ENCODE measurements at places on chromosomes 6 and 20.

DNA sequence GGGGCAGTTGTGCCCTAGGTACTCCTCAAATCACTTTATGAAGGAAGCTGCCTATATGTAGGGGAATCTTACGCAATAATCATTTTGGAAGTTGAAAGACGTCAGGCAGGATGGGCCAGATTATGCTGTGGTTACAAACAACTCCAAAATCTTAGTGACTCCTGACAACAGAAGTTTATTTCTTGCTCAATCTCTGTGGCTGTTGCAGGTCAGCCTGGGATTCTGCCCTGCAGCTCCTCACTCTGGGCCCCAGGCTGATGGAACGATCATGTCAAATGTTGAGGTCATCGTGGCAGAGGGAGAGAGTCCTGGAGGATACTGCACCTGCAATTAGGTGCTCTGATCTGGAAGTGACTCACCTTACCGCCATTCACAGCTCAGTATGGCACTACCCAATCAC is 88.4 kb downstream of the ZDHHC14 start:
- DNase-seq = no peak

DNA sequence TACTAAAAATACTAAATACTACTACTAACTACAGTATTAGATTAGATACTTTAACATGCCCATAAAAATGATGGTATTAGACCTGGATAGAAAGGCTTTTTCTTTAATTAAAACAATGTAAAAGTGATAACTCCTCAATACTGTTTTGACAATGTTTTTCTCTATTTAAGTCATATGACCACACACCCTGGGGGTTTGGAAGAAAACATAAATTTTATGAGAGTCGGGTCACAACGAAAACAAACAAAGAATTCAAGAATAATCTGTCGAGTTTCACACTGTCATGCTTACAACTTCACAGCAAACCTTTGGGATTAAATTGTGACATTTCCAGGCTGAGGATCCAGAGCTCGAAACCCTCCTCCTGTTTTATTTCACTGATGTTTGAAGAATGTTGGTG is 107.4 kb upstream of the SOX4 start:
- DNase-seq = no peak

DNA sequence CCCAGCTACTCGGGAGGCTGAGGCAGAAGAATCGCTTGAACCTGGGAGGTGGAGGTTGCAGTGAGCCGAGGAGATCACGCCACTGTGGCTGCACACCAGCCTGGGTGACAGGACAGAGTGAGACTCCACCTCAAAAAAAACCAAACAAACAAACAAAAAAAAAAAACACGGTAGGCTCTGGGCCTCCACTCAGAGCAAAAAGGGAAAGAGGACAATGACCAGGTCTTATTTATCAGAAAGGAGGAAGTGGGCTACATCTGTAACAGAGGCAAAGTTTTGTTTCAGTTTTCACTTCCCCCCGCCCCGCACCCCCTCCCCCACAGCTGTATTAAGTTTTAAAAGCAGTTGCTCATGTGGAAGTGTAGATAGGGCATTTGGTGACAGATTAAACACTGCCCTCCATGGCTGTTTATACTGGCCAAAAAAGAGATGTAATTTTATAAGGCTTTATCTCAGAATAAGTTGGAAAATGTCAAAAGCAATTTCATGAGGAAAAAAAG is 114.6 kb downstream of the RCAN2 start:
- no peak for DNase-seq

- no peak for DNase-seq
Observed at GRCh38 chr6:157251586-157252247, 71.6 kb downstream of the TMEM242 start.

GRCh38 chr6:38831865-38832264 is 116.8 kb downstream of the DNAH8 start:
- DNase-seq = no peak

DNA sequence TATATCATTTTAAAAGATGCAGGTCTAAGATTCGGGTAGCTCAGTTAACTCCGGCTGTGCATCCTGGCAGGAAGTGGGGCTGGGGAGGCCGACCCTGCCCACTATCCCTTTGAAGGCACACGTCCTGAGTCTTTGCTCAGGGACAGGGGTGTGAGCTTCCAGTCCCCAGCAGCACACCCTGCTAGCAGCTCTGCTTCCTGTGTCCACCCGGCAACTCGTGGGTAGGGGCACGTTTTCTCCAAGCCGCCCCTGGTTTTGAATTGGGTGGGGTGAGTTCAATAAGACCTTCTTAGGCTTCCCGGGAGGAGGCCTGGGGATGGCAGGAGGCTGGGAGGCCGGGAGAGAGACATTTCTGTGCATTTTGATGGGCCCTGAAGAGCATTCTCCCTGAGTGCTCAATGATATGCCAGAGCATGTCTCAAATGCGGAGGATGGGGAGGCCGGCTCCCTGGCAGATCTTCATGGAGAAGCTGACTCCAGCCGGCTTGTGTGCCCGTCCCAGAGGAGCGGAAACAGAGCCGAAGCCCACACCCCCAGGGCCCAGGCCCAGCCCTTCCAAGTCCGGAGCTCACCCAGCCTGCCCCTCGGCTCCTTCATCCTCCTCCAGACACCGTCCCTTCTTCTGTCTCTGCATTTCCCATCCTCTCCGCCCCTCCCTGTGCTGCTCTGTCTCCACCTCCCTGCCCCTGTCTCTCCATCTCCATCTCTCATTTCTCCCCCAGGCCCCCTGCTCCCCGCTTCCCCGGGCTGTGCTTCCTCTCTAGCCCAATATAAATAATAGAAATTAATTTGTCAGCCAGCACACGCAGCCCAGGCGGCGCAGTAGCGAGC is 36.3 kb upstream of the ZFAND3 start:
- no peak for DNase-seq

DNA sequence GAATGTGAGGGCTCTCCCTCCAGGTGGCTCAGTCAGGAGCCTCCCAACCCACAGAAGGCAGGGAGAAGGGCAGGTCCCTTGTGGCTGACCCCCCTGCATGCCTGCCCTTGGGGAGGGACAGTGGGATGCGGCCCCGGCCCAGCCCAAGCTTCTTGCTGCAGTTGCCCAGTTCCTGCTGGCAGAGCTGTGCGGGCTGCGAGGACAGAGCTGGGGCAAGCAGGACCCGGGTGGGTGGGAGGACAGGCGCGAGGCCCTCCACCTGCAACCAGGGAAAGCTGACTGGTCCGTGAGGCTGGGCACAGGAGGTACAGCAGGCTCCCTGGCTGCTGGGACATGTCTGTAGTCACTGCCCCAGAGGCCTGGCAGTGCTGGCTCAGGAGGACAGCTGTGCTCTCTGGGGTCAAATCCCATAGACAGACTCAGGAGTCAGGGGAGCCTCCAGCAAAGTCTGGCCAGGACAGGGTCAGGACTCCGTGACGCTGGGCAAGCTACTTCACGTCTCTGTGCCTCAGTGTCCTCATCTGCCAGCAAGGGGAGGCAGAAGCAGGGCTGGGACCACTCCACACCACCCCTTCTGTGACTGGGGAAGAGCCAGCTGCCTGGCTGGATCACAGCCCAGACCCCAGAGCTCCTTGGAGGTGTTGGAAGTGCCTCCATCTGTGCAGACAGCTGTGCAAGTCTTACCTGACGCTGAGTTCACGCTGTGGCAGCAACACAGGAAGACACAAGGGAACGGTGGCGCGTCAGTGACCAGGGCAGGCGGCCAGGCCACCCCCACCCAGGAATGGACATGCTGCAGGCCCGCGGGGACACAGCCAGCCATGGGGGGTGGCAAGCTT is 13.0 kb downstream of the UCKL1 start:
- DNase-seq = no peak

GRCh38 chr6:7697820-7698623 is 27.9 kb upstream of the BMP6 start:
- no peak for DNase-seq

DNA sequence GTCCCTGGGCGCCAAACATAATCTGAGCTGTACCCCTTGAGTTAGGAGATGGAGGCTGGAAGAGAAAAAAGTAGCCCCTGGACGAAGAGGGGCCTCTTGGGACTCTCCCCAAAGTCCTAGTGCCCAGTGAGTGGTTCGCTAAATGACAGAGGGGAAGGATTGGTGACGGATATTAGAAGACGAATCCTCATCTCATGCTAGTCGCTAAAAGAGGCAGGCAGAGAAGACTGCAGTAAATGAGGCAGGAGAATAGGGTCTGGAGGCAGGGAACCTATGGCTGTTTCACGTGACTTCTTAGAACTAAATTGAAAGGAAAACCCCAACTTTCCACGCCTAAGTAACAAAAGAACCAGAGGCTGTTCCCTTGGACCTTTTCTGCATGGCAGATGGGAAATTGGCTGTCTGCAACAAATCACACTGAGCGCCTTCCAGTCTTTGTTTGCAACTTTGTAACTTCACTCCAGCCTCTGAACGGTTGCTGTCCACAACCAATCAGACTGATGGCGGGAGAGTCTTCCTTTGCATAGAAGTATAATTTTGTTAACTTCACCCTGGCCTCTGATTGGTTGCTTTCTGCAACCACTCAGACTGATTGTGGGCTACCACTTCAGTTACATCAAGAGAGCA is 731 bp upstream of the RBL1 start:
- DNase-seq = no peak

DNA sequence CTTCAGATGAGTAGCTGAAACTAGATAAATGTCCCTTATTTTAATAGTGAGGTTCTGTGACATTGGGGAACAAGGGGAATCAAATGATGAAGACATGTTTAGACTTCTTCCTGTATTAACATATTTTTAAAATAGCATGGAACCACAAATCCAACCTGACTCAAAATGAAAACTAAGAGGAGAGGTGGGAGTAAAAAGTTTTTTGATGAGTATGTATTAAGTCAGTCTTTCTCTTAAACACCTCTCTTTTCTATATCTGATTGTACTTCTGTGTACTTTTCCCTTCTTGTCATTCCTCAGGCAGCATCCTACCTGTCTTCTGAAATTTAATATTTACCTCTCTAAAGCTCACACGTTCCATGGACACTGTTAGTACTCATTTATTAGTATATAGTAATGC is 8.7 kb upstream of the SDHAF4 start:
- no peak for DNase-seq

DNA sequence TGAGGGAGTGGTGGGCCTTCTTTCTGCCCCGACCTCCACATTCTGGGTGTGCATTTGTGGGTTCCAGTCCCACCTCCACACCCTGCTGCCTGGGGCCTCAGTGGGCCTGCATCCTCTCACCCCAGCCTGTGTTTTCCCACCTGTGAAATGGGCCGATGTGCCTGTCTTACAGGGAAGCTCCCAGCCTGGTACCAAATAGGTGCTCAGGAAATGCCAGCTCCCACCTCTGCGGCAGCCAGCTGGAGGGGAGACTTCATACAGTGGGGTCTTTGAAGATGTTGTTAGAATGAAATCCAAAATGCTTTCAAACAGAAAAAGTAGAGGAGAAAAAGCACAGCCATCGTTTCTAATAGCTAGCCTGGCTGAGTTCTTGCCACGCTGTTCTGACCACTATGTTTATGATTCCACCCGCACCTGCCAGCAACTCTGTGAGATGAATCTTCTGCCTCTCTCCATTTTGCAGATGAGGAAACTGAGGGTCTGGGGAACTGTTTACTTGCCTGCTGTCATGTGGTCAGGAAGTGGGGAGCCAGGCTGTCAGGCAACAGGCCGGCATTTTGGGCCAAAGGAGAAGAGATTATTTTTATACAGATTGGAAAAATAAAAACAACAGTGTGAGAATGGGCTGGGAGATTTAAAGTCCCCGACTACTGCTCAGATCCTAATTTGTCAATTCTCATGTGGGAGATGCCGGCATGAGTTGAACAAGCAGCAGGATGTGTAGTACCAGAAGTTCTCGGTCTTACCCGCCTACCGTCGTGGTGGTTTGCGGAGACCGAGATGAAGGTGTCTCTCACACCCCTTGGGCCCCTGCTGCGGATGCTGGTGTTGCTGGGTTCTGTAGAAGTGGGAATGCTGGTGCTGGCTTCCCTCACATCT is 4.6 kb downstream of the TMEM181 start:
- DNase-seq = no peak

- no peak for DNase-seq
Observed at GRCh38 chr6:493840-494239, 102.3 kb downstream of the IRF4 start.

DNA sequence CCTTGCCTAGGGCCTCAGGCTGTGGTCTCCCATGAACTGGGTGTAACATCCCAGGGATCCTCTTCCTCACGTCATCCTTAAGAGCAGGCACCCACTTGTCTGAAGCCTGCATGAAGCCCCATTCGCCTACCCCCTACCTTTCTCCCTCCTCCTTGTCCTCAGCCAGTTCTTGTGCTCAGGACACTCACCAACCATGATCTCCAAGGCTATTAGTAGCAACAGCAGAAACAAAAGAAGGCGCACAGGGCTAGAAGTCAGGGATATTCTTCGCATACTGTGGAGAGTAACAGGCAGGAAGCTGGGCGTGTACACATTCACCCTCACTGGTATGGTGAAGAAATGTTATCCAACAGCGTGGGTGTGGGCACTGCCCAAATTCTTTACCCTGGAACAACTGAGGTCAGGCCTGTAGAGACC is 7.3 kb downstream of the RAET1E start:
- DNase-seq = no peak

GRCh38 chr20:48794816-48795457 is 32.9 kb downstream of the PREX1 start:
- no peak for DNase-seq

GRCh38 chr6:83258517-83258916 is 65.4 kb downstream of the RWDD2A start:
- no peak for DNase-seq

DNA sequence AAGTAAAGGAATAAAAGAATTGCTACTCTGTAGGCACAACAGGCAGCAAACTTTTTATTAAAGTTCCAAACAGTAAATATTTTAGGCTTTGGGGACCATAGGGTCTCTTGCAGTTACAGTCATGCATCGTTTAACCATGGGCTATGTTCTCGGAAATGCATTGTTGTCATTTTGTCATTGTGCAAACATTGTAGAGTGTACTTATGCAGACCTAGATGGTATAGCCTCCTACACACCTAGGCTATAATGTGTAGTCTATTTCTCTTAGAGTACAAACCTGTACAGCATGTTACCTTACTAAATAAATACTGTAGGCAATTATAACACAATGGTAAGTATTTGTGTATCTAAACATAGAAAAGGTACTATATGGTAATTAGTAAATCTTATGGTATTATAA is 54.7 kb downstream of the CDS2 start:
- DNase-seq = no peak

DNA sequence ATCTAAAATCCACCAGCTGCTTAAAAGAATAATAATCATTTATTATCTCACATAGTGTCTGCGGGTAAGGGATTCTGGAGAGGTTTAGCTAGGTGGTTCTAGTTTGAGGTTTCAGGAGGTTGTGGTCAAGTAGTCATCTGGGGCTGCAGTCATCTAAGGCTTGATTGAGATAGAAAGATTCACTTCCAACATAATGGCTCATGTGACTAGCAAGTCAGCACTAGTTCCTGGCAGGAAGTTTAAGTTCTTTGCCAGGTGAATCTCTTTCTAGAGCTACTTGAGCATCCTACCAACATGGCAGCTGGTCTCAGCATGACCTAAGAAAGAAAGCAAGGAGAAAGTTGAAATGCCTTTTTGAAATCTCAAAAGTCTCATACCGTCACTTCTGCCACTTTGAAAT is 128.8 kb downstream of the EDN1 start:
- no peak for DNase-seq

- DNase-seq = no peak
Observed at GRCh38 chr6:126721581-126722160, 381.8 kb downstream of the CENPW start.
